ENCODE measurements at places on chromosomes 3 and 15.

GRCh38 chr3:158908187-158908734 is 106.4 kb downstream of the MFSD1 start:
- DNase-seq: no peak

DNA sequence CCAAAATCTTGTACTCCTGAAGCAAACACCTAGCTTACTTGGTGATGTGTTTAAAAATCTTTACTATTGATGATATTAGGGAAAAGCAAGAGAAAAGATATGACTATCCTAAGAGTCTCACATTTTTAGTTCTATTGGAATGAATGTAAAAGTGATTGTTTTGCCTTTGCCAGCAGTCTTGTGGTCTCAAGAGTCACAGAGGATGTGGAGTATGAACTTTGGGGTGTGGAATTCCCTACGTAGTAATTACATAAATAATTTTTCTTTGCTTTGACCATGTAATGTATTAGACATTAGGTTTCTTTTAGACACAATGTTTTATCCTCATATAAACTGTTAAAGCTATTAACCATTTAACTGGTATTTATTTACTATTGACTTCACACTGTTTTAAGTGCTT is 387.6 kb downstream of the NAALADL2 start:
- no peak for DNase-seq

DNA sequence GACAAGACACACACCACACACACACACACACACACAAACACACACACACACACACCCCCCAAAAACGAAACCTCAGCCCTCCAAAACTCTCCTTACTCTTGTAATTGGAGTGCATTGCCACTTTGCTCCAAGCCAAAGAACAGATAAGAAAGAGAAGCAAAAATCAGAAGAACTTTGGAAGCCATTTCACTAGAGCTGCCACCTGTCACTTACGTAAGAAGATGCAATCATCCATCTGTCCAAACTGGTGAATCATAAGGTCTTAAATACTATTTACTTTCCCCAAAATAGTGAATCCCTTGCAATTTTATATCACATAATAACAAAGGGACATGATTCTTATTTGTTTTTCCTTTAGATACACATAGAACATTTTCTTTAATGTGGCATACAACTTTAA is 285.4 kb downstream of the ZBTB20 start:
- no peak for DNase-seq

DNA sequence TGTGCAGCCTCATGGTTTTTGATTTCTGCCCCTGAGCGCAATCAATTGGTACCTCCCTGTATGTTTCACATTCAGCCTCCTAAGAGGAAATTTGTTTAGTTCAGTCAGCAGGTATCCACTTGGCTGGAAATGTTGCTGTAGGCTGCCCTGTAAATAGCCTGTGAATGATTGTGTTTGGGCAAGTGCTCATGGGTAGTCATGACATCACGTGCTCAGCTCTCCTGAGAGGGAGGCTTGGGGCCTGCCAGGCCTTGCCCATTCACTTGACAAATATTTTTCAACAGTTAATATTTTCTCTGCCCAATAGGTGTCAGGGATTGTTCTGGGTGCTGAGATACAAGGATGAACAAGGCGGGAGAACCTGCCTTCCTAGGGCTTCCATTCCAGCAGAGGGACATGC is 13.3 kb downstream of the HRH1 start:
- no peak for DNase-seq

DNA sequence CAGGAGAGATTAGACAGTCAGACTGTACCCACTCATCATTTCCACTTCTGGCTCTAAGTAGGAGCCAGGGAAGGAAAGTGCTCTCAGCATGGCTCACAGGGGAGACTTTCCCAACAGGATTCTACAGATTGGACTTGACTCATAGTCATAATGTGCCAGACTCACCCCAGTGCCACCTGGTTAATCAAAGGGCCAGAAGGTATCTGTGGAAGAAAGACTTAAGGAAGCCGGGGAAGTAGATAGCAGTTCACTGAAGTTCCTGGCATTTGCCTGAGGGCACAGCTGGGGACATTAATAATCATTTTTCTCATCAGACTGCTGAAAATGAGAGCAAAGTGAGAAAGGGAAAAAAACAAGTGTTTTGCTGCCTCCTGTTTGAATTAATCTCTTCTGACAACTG is 717.5 kb downstream of the TUSC7 start:
- DNase-seq: no peak

DNA sequence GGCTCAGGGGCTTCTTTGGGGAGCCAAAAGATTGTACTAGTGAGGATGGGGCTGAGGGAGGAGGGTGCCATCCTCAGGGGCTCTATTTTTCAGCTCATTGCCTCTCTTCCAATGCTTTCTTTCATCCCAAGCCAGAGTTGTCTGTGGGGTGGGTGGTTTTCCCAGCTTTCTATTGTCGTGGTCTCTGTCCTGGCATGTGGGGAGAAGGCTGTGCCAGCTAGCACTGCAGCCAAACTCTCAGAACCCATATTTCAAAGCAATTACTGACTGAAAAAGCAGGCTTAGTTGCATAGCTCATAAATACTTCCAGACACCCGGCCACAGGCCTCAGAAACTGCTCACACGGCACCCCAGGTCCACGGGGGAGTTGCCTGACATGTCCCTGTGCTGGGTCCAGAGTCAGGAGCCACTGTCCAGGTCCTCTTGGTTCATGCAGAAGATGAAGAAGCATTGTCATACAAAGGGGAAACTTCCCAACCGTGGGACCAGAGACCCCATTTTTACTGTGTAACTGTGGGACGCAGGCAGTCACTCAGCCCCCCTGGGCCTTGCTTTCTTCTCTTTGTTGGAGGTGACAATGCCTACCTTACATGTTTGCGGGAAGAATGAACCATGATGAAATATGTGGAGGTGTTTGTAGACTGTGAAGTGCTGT is 27.6 kb downstream of the FGD5 start:
- no peak for DNase-seq

DNA sequence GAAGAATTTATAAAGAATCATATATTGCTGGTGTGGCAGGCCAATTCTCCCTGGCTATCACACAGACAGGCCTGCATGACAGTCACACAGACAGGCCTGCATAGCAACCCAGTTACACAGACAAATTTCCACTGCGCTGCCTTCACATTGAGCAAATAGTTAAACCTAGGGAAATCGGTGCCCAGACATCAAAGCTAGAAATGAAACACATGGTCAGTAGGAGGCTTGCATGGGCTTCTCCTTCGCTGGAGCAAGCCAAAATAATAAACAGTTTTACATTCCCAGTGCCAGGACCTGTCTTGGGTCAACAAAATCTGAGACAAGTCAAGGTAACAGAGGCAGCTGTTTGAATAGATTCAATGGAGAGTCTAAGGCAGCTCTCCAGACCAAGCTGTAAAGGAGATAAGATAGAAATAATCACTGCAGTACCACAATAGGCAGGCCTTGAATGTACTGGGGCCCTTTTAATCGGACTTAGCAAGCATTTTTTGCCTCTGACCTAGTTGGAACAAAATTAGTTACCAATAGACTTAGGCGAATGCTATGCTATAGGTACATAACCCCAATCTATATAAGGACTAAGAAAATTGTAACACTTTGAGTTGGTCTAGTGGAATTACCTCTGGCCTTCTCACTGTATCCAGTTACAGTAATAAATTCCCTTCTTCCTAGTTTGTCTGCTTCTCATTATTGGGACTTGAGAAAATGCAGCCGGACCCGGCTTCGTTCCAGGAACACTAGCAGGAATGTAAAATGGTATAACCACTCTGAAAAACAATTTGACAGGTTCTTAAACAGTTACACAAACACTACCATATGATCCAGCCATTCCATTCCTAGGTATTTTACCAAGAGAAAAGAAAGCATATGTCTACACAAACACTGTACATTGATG is 274.7 kb upstream of the UBE2E2 start:
- no peak for DNase-seq

- DNase-seq: no peak
Measured at GRCh38 chr15:80999623-81000036, 1.1 kb upstream of the TLNRD1 start.

GRCh38 chr3:173402656-173403055 is 5.1 kb downstream of the NLGN1 start:
- DNase-seq: no peak

- DNase-seq: no peak
Measured at GRCh38 chr15:53129121-53129904, 339.2 kb upstream of the ONECUT1 start.

- DNase-seq: no peak
Measured at GRCh38 chr3:152328841-152329240, 60.1 kb downstream of the MBNL1 start.

- no peak for DNase-seq
Measured at GRCh38 chr15:95044745-95045417, 813.5 kb downstream of the MCTP2 start.

DNA sequence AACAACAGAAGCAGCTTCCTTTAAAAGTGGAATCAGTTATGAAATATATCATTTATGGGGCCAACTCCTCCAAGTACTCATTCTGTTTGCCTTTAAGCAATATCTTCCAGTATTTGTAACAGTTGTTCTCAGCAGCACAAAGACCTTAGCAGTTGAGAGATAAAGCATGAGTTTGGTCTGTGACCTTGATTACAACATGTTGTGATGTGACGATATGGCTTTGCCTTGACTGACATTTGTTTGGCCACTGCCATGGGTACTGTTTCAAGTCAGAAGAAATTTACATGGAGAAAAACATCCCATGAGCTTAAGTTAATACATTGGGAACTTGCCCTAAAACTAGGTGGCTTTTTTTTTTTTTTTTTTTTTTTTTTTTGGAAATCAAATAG is 175.1 kb upstream of the KBTBD8 start:
- DNase-seq: no peak

DNA sequence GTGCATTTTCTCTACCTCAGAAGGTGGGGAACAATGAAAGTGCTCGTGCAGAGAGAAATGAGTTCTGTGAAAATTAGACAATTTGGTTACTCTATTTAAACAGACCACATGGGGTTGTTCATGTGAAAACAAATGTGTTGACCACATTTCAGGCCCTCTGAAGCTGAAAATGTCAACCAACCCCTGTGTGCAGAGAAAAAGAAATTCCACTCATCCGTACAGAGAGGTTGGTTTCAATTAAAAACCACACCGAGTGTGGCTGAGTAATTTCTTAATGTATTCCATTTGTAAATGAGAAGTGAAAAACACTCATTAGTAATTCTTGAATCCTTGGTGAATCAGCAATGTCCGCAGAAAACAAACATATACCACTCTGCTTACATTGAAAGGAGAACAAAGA is 46.9 kb upstream of the SLC7A14 start:
- DNase-seq: no peak

DNA sequence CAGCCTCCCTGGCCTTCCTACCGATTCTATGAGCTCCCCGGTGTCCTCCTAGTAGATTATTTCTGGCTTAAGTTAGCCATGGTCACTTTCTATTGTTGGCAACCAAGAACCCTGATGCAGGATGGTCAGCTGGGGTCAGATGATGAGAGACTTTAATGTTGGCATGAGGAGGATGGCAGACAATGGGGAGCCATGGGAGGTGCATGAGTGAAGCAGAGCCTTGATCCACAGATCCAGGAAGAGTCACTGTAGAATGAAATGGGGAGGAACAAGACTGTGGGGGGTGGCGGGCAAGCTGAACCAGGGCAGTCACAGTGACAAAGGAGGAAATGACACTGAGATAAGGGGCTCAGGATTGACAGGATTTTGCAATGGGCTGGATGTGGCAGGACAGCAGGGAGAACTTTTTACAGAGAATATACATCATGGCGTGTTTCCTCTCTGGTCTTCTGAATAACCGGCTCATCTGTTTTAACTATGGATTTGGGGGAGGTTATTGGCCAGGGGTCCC is 60.9 kb downstream of the RPLP1 start:
- no peak for DNase-seq

GRCh38 chr3:21142949-21143348 is 608.1 kb downstream of the ZNF385D start:
- no peak for DNase-seq

- no peak for DNase-seq
Measured at GRCh38 chr15:66405615-66406014, 18.9 kb downstream of the MAP2K1 start.

DNA sequence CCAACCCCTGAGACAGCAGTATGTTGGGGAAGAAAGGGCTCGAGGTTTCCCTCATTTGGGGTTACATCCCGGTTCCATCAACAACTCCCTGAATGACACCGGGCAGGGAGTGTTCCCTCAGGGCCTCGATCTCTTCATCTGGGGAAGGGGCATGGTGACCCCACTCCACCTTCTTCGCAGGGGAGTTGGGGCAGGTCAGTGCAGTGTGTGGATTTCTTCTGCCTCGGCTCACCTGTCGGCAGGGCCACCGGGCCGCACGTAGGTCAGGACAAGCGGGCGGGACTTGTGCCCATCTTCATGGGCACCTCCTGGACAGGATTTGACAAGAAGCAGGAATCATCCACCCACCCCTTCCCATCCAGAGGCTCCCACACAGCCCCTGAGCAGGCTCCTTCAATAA is 17.4 kb downstream of the GRIP2 start:
- no peak for DNase-seq

GRCh38 chr3:58271901-58272501 is 34.0 kb upstream of the RPP14 start:
- DNase-seq: no peak

GRCh38 chr3:194574639-194575483 is 58.4 kb downstream of the TMEM44 start:
- no peak for DNase-seq

All from liver (tissue), 10 donors.